Activated CD4-positive, alpha-beta T cell treated with anti-CD3 and anti-CD28 coated beads, Interleukin-2, amount 10 ng/mL, durations not matched to agents 7 days and 5 days (primary cell): ENCODE measurements at places on chromosomes 2 and 18.

DNA sequence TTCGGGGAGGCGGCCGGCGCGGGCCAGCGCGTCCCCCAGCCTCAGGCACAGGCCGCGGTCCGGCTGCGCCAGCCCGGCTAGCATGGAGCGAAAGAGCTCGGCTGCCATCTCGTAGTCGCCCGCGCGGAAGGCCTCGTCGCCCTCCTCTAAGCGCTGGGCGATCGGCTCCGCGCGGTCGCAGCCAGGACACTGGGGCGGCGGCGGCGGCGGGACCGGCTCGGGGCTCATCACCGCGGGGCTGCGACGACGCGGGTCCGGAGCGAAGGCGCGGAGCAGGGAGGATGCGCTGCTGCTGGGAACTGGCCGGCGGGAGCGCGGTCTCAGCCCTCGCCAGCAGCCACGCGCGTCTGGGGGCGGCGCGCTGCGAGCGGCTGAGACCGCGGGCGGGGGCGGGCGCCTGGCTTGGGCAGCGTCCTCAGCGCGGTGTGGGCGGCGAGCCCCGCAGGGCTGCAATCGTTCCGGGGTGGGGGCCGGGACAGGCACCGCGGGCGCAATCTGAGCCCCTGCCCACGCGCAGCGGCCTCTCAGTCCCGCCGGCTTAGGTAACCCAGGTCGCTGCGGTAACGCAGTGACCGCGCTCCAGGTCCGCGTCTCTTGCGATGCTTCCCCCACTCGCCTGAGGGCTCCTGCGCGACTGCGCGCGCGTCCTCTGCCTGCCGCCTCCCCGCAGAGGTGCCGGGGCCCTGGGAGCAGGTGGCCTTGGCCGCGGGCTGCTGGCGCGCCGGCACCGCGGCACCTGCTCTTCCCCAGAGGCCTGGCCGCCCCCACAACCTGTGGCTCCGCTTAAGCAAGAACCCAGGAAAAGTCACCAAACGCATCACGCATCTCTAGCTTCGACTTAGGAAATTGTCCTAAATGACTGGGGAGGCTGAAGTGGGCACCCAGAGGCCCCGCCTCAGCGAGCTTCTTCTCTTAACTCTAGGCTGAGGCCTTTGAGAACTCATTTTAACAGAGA lies at the start of gene LONRF2:
TSS of gene LONRF2 (minus strand) at position 636 of the 955 bp plus-strand sequence. CDS start at position 228, 408 bp downstream.
- no peak for DNase-seq

DNA sequence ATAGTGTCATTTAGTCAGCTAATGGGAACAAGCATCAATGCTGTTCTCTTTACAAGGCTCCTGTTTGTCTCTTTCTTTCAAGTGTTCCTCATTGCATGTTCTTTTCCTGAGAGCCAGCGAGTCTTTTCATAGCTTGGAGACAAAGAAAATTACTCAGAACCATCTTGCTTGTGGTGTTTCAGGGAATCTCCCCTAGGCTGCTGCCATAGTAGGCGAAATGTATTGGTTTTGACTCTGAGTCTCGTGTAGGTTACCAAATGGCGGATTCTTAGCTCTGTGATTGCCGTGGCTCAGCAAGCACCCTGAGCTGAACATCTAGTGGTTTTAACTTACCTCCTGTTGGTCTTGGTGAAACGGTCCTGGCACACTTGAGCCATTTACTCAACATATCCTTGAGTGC lies 68.7 kb downstream of the RHBDD1 start:
- DNase-seq = no peak

DNA sequence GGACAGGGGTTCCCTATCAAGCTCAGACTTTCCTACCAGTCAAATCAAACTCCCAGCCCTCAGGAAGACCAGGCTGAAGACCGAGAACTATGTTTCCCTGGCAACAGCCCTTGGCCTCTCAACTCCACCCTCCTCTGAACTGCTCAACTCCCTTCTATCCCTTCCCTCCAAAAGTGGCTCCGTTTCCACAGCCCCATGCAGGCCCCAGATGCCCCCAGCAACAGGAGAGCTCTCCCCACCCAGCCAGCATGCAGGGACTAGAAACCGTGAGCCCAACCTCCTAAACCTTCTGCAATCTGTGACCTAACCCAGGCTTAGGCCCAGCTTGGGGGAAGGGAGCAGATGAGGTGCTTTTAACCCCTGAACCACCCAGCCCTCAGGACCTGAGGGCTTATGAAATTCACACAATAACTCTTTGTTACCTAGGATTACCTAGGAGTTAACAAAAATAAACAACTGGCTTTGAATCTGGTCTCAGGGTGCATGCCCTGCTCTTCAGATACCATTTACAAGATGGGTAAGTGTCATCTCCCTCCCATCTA lies 87.2 kb downstream of the BCL11A start:
- DNase-seq = no peak

DNA sequence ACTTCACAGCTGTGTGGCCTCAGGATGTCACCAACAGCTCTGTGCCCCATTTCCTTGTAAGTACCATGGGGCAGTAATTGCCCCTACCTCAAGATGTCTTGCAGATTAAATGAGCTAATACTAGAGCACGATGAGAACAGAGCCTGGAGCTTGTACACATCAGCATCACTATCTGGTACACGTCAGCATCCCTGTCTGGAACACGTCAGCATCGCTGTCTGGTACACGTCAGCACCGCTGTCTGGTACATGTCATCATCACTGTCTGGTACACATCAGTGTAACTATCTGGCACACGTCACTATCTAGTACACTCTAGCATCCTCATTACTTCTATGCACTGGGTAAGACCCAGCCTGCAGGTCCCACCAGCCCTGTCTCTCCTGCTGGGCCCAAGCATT lies 37.2 kb downstream of the AQP12A start:
- DNase-seq = no peak

GRCh38 chr18:49030138-49030537 lies 79.4 kb upstream of the SMAD7 start:
- no peak for DNase-seq
